ENCODE measurements at places on chromosomes 16 and 17.

- peak; percentile 68 for DNase-seq
These were observed 826 bp upstream of the GSE1 start for GRCh38 chr16:85612191-85612800.

DNA sequence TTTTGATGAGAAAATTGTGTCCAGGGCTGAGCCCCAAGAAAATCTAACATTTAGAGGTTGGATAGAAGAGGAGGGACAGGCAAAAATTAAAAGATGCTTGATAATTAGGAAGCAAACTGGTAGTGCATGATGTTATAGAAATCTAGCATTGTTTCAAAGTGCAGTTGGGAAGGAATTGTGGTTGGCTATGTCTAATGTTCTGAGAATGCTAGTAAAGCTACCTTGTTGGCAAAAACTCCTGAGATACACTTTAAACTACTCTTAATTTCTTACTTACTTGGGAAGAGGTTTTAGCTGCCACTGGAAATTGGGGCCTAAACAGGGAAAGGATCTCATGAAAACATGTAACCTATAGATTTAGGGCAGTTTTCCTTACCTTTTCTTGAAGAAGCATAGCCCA lies 48.3 kb downstream of the MAP2K4 start:
- DNase-seq, result no peak

GRCh38 chr17:44842748-44843147 lies 4.9 kb upstream of the HIGD1B start:
- DNase-seq, result no peak

- no peak for DNase-seq
These were observed 32.1 kb downstream of the CDK5RAP3 start for GRCh38 chr17:48002916-48003416.

DNA sequence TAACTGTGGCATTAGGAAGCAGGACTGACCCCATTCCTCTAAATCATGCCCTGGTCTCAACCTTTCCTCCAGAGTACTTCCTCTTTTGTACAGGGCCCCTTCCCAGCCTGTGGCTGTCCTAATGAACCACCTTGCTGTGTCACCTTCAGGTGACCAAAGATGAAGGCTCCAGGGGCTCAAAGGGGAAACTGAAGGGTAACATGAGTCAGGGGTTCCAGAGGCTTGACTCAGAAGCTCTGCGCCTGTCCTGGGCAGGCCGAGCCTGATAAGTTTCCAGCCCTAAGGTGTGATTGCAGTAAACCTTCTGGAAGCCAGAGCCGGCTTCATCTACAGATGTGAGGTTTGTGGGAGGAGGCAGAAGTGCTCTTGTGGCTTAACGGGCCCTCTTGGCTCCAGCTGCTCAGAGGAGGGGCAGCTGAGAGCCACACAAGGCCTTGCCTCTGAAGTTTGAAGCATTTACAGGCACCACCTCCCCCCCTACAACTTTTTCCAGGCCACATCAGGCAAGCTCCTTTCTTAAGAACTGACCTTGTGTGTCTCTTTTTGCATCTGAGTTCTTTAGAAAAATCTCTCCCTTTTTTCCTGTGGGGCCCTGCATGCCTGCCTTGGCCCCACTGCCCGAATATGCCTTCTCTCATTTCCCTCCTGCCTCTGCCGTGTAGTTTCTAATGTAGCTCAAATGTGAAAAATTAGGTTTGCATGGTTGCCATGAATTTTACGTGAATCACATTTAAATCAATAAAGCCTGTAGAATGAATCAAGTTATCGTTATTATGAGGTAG lies 149.9 kb downstream of the CLEC16A start:
- DNase-seq, result no peak

- no peak for DNase-seq
These were observed 2.9 kb upstream of the CLDN9 start for GRCh38 chr16:3009568-3010390.

- DNase-seq, result peak; percentile 83
These were observed 39.3 kb downstream of the CYB561 start for GRCh38 chr17:63406689-63407330.

DNA sequence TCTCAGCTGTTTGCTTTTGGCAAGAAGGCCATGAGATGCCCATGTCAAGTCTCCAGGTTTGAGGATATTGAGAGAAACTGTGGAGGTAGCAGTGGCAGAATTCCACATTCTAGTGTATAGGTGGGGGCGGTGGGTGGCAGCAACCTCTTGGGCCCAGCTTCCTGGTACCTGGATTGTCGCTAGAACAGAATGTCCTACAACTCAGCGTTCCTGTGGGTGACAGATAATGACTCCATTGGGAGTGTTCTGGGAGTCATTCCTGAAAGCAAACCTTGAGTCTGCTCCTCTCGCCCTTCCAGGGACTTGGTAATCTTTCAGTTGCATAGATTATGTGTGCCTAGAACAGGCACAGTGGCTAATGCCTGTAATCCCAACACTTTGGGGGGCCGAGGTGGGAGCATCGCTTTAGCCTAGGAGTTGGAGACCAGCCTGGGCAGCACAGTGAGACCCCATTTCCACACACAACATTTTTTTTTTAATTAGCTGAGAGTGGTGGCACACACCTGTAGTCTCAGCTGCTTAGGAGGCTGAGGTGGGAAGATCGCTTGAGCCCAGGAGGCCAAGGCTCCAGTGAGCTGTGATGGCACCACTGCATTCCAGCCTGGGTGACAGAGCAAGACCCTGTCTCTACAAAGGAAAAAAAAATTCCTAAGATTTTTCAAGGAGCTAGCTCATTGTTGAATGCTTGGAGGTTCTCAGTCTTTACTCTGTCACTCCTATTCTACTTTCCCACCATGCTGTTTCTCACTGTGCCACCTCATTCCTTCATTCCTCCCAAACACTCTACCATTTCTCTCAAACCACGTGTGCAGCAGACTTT lies 37.9 kb upstream of the METTL16 start:
- DNase-seq, result no peak

GRCh38 chr17:49680314-49680713 lies 2.4 kb upstream of the SPOP start:
- no peak for DNase-seq

DNA sequence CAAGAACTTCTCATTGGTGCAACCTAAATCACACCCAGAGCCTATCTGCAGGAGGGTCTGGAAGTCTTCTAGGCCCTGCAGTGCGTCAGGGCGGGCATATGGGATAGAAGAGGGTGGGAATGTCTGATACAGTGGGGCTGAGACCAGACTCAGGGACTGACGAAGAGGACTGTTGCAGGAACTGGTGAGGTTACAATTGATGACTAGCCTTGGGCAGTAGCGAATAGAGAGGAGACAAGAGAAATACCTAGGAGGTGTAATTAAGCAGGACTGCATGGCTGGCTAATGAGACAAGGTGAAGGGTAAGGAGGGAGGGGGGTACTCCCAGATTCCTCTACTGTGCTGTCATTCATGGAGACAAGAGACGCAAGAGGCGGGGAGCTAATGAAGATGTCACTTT lies 91.3 kb downstream of the WWP2 start:
- no peak for DNase-seq

DNA sequence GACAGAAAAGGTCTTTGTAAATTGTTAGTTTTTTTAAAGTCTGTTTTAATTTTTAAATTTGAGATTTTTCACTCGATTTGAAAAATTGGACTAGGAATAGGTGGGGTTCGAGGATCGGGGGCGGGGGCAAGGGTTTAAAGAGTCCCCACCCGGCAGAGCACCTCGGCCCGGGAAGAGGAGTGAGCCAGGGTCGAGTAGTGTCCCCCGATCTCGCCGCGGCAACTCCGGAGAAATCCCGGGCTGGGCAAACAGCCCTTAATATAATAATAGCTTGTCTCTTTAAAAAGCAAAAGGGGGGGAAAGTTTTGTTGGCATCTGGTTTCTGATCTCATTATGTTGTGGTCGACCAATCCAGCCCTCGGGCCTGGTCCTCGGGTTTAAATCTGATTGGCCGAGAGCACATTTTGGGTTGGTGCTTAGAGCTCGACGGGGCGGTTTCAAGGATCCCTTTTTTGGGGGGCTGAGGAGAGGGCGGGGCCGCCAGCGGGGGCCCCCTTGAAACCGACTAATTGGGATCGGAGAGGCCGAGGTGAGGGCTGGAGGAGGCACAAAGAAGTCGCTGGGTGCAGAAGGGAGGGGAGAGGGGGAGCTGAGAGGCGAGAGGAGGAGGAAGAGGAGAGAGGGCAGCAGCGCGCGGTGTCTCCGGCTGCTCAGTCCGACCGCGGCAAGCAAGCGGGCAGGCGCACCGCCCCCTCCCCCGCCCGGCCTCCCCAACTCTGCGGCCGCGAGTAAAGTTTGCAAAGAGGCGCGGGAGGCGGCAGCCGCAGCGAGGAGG lies at the start of gene FZD2:
TSS of gene FZD2 (plus strand) at position 653 of the 775 bp plus-strand sequence. CDS start 205 bp downstream, outside the sequence.
- peak; percentile 91 for DNase-seq

DNA sequence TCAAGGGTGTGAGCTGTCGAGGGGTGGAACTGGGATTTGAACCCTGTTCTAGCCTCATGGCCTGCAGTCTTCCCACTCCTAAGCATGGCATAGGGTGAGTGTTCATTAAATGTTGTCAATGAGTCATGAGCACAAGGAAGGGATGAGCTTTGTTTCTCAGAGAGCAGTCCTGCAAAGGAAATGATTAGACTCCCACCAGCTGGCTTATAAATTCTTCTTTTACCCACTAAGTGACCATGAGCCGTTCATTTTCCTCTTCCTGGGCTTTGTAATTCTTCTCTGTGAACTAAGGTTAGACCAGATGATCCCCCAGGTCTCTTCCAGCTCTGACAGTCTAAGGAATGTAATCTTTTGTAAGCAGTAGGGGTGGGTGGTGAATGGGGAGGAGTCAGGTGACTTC lies 47.9 kb upstream of the HNF1B start:
- DNase-seq, result peak; percentile 35

- DNase-seq, result no peak
These were observed 37.8 kb upstream of the MYOCD start for GRCh38 chr17:12627781-12628451.

DNA sequence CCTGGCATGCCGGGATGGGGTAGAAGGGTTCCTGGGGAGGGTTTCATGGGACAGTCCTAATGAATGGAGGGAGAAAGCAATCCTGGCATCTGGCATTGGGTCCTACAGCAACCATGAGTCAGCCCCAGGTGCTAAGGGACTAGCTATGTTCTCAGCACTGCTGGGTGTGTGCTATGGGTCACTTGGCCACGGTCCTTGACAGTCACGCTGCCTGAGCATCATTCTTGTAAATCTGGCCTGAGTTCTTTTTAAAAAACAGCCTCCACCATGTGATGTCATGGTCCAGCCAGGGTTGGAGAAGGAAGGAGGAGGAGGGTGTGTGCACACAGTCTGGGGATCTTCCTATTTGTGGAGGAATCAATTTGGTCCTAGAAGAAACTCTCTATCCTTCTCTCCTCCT lies 6.2 kb upstream of the RAMP2 start:
- no peak for DNase-seq

- DNase-seq, result no peak
These were observed 1.3 kb downstream of the PEMT start for GRCh38 chr17:17590141-17590751.

DNA sequence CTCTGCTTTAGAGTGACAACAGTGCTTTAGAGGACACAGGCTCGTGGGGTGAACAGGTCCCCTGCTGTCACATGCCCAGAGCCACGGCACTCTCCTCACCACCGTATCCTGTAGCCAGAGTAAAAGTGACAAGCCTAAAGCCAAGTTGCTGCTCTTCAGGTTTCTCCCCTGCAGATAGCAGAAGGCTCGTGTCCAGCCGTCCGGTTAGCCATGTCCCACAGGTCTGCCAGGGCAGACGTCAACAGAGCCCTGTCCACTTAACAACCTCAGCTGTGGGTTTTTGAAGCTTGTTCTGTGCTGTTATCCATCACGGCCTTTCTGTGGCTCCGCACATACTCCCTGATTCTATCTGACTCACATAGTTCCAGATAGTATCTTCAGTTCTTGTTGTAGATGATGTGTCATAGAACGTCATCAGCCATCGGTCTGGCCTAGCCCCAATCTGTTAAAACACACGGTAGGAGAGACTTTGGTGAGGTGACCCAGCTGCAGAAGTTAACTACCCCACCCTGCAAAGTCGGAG lies 100.7 kb downstream of the SOCS1 start:
- DNase-seq, result no peak

GRCh38 chr16:15988268-15989013 lies 39.0 kb downstream of the ABCC1 start:
- DNase-seq, result no peak

- DNase-seq, result no peak
These were observed 55.2 kb upstream of the ELAC2 start for GRCh38 chr17:13073018-13073417.

DNA sequence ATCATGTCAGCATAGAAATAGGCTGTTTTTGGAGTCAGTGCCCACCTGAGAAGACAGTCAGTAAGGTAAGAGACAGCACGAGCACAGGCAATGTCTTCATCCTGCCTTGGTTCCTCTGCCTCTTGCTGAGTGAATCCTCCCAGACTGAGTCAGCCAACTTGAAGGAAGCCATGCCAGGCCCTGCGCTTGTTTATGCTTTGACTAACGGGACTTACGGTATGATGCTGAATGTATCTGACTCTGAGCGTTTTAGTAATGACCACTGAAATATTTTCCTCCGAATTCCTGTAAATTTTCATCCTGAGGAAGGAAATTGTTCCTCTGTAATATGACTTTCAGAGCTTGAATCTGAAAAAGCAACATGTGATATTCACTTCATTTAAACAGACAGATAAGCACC lies 18.0 kb downstream of the C17orf67 start:
- no peak for DNase-seq

GRCh38 chr16:71367241-71367976 lies 8.9 kb downstream of the CALB2 start:
- DNase-seq, result peak; percentile 45

- DNase-seq, result no peak
These were observed 2287.0 kb downstream of the TP53TG3F start for GRCh38 chr16:35746281-35746962.

GRCh38 chr17:75762513-75763268 lies 2.3 kb downstream of the GALK1 start:
- DNase-seq, result no peak

- no peak for DNase-seq
These were observed 20.1 kb downstream of the CPNE2 start for GRCh38 chr16:57112403-57113041.

DNA sequence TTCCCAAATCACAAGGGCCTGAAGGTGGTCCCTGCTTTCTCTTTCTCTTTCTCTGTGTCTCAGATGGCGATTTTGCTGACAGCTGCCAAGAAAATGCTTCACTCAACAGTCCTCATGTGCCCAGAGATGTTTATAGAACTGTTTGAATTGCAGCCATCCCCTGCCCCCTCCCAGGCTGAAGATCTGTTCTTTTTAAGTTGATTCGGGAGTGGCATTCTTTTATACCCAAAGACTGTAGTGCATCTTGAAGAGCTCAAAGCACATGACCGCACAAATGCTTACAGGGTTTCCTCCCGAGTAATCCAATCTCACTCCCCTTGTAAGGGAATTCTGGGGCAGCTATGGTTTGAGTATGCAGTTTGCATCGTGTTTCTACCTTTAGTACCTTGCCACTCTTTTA lies 75.7 kb downstream of the SEC14L1 start:
- no peak for DNase-seq
